ENCODE measurements at places on chromosomes 1 and 21. TPM values are rescaled to one million over a fixed set of nuclear protein-coding genes. Genes with fewer than 3 reads are reported as not detected.

- DNase-seq = no peak
Observed at GRCh38 chr1:25795211-25795610, 4.8 kb upstream of the SELENON start.

DNA sequence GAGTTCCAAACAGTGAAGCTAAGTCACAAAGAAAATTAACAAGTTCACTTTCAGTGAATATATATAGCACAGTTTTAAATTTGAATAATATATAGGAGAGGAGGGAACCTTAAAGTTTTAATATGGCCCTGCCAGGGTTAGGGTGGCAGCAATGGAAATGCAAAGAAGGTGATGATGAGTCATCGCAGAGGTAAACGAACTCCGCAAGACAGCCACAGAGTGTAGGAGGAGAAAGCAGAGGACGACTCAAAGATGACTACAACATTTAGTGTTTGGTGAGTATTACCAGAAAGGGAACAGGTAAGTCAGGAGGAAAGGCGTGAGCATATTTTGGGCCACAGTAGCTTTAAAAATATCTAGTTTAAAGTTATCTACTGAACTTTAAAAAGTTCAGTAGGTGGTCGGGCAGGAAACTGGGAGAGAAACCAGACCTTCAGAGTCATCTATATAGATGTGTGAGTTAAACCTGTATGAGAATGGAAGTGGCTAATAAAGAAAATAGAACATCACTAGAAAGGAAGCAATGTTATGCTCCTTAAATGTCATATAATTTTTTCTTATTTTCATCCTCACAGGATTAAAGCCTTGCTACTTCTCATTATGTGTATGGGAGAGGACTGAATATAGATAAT, 75.7 kb downstream of the UCHL5 start:
- DNase-seq = no peak

GRCh38 chr21:16040601-16041000, 310.8 kb downstream of the USP25 start:
- no peak for DNase-seq

SMIM34 gene
- total RNA-seq = not detected

PROX1 gene
- total RNA-seq = not detected

NEGR1 gene
- total RNA-seq = 0.03 TPM

DNA sequence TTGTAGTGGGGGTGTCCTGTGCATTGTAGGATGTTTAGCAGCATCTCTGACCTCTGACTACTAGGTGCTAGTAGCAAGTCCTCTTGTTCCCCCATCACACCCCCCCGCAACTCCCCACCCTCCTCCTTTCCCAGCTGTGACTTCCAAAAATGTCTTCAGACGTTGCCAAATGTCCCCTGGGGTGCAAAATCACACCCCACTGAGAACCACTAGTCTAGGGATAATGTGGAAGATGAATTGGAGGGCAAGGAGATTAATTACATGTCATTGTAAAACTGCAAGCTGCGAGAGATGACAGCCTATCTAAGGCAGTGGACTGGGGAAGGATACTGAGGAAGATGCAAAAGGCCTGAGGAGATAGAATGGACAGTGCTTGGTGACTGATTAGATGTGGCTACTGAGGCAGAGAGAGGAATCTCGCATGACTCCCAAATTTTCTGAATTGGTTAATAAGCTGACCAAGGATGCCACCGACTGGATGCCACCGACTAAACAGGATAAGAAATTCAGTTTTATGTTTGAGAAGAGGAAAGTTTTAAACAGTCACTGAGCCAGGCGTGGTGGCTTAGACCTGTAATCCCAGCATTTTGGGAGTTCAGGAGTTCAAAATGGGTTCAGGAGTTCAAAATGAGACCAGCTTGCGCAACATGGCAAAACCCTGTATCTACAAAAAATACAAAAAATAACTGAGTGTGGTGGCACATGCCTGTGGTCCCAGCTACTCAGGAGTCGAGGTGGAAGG, 3.1 kb upstream of the JAK1 start:
- no peak for DNase-seq

DNA sequence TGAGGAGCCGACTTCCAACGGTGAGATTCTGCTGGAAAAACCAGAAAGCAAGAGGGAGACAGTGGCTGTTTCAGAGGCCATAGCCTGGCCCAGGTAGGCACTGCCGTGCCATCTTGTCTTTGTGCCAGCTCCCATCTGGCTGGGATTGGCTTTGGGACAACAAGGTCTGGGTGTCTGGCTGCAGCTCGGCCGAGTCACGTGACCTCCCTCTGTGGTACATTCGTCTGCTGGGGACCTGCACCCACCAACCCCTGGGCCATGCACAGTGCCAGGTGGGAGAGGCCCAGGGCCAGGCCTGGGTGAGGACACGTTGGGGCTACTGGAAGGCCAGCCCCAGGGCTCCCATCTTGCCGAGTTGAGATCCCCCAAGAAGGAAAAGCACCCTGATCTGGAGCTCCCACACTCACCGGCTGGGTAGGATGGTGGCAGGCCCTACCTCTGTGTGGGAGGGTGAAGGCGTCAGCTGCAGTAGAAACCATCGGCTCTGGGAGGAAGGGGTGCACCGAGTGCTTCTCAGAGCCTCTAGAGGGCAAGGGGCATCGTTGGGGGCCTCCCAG, 25.3 kb upstream of the TTC34 start:
- DNase-seq = no peak

DNA sequence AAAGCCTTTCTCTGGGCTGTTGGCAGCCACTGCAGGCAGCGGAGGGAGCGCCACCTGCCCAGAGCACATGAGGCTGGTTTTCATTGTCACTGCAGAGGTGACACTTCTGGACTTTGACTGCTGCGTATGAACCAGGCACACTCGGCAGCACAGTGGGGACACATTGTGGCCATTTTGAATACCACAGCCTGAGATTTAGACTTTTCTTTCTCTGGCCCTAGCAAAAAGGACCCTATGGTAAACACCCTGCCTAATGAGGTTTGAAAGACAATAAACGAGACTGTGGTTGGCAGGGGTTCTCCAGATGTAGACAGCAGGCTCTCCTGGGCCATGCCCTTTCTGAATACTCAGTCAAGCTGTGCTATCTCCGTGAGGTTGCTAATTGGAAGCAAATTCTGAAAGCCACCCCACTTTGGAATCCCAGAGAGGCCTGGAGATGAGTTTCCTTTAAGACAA, 12.0 kb upstream of the KCNE2 start:
- DNase-seq = no peak

DNA sequence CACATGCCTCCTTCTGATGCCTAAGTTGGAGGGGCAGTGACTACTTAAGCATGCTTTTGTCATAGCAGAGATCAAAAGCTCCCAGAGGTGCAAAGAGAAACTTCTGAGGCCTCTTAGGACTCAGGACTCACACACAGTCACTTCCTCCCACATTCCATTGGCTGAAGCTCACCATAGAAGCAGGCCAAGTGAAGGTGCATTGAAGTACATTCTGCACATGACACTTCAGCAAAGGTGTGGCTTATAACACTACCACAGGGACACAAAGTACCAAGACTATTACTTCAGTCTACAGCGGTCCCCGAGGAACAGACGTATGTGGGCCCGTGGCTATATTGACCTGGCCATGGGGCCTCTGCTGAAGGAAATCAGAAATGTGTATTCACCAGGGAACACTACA, 2.5 kb upstream of the POGK start:
- no peak for DNase-seq

GRCh38 chr1:15667362-15667761, 16.8 kb upstream of the PLEKHM2 start:
- DNase-seq = no peak

DNA sequence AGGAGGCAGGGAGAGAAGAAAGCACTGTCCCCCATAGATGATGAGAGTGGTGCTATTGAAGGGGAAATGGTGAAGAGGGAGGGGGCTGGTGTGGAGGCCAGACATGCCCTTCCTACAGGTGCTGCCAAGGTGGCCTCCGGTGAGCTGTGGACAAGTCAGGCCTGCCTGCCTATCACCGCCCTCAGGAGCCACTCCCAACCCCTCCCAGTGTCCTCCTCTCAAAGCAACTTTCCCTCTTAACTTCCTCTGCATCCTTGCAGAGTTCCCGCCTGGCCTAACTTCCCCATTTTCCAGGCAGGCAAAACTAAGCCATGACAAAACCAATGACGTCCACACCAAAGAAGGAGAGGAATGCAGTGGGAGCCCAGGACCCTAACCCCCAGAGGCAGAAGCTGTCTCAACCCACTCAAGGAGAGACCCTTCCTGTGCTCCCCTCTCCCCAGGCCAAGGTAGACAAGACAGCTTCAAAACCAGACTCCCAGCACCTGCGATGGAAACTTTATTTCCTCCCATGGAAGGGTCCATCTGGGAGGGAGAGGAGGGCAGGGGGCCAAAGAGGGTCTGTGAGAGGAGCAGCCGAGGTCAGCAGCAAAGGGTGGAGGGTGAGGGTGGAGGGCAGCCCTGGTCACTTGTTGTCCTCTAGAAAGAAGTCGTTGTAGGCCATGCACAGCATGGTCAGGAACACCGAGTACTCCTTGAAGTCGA, 1.0 kb upstream of the S100A6 start:
- no peak for DNase-seq

- no peak for DNase-seq
Observed at GRCh38 chr1:19457607-19458006, 27.7 kb downstream of the CAPZB start.

ADGRL2 gene
- total RNA-seq = not detected

GRCh38 chr21:27246741-27247140, 279.9 kb upstream of the ADAMTS5 start:
- DNase-seq = no peak

RAP1GAP gene
- total RNA-seq = 0.20 TPM

- DNase-seq = no peak
Observed at GRCh38 chr1:79667848-79668696, 661.5 kb upstream of the ADGRL4 start.
